ENCODE measurements at places on chromosomes 5 and 9.

DNA sequence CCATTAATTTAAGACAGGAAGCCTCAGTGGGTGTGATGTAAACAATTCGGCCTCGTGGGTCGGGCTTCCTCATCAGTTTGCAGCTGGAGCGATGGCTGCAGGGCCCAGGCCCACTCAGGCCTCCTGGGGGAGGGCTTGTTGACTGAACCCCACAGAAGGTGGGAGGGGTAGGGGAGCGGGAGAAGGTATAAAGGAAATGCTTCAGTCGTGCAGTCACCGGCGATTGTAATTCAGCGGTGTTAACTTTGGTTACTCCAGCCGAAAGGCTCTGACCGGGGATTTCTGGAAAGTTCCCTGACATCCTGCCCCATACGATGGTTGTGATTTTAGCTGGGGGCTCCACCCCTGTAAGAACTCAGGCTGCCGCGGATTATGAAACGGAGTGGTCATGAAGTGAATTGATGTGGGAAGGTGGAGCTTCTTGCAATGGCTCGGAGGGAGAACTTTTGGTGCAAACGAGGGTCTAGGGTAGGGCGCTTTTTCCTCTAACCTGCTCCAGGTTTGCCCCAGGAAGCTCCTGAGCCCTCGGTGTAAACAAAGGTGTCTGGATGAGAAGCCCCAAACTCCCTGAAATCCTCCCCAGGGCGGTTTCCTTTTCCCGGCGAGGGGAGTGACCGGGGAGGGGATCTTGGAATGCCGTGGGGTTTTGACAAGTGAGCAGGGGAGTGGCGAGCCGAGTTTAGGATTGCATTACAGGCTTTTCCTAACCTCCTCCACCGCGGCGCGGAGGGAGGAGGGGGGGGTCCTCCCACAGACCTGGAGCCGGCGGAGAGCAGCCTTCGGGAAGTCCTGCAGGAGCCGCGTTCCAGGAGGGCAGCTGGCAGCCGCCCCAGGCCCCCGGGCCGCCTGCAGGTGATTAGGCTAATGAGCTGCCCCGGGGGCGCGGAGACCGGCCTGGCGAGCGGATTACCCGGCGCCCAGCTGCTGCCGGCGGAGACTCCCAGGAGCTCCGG, 215.5 kb downstream of the PDZD2 start:
- DNase-seq: no peak

GRCh38 chr9:113186137-113186755, 34.8 kb downstream of the FKBP15 start:
- DNase-seq: no peak

GRCh38 chr5:154418344-154418820, 27.4 kb upstream of the SAP30L start:
- no peak for DNase-seq

- DNase-seq: no peak
Observed at GRCh38 chr9:116081435-116082115, 72.0 kb upstream of the PAPPA start.

- peak; percentile 44 for DNase-seq
Observed at GRCh38 chr9:107484117-107484723, 5.3 kb downstream of the KLF4 start.

- no peak for DNase-seq
Observed at GRCh38 chr9:113888336-113888735, 12.2 kb downstream of the ZNF618 start.

- DNase-seq: no peak
Observed at GRCh38 chr5:80142996-80143395, 107.8 kb downstream of the THBS4 start.

DNA sequence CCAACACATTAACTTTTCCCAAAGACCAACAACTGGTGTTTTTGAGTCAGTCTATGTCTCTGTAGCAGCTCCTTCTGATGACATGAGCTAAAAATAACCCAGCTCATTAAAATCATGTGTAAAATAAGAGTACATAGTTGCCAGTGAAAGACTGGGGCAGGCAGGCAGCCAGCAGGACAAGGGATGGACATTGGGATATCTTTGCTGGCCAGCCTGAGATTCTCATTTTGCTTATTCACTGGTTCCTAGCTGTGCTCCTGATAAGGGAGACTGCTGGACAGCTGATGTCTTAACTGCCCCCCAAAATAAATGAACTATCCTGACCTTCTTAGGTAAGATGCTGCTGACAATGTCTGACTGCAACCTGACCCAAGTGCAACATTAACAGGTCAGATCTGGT, 33.9 kb downstream of the EPB41L4B start:
- no peak for DNase-seq

GRCh38 chr5:85896514-85896913, 721.2 kb upstream of the COX7C start:
- DNase-seq: no peak
